GF-D8 (cell line): ENCODE measurements at places on chromosomes 6 and 20.

DNA sequence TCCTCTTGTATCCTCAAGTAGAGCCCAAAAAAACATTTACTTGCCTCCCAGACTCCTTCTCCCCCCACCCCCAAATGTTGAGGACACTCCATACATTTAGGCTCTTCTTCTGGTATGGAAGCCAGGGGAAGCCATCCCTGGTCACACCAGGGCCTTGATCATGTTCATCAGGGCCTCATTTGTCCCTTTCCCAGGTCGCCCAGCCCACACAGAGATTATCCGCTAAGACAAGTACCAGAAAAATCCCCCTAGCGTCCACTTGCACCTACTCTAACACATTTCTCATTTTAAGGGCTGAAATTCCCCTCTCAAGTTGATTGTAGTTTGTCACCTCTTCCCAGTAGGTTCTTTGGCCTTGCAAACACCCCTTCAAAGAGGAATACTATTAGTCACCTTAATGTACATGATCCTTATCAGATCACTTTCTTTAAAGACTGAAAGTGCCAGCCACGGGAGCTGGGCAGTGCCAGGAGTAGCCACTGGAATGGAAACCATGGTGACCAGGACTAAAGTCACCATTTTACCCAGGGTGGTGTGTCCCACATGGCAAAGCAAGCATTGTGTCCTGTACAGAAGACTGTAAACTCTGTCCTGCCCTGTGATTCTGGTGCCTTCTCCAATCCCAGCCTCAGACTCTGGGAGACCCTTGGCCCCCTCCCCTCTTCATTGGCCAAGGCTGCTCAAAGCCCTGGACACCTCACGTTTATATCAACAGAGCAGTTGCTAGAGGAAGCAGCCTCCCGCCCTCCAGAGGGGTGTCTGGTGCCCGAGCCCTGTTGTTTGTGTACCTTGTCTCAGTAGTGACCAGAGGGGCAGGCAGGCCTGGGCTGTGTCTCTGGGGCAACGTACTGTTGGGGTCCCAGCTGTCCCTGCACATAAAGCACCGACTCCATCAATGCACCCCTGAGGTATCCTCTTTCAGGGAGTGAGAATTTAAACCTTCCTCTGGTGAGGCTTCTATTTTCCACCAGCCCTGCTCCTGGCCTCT, 5.0 kb upstream of the APOBEC2 start:
- no peak for DNase-seq

DNA sequence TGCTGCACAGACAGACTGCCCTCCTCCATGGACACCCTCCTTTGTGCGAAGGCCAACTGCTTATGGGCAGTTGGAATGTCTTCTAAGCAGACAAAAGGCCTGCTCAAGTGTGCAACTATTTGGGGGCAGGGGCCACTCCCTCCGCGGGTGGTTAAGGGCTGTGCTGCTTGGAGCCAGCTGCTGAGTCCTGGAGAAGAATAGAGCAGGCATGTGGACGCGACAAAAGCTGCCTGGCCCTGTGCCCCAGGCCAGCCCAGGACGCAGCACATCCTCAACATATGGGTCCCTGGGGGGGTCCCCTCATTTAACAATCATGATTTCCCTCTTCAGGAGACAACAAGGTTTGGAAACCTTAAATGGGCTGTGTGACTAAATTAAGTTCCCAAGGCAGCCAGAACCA, 45.5 kb upstream of the ENTPD6 start:
- no peak for DNase-seq

DNA sequence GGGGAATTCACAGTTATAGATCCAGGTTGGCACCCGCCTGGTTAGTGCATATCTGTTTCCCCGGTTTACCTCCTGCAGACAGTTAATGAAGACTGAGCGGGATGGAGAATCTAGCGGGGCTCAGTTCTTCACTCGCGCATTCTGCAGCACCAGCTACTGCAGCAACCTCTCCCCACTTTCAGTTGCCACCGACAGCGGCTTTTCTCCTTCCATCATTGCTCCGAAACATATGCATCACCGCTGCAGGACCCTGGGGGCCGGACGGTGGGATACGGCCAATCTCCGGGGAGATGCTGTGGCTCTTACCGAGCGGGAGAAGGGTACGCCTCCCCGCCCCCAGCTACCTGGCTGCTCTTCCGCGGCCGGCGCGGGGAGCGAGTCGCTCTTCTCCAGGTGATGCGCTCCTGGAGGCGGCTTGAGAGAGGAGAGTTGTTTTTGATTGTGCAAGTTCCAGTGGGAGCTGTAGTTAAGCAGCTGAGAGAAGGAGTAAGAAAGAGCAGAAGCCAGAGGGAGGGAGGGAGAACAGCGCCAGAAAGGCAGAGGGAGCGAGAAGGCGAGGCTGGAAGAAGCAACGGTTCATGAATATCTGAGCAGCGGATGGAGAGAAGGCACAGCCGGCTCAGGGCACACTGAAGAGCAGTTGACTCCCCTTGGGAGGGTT, at the start of gene SGK1:
Gene SGK1, minus strand, starts transcription at position 642 of the 661 bp plus-strand sequence. CDS start 652 bp downstream, outside the sequence.
- DNase-seq = no peak

GRCh38 chr6:7025861-7026260, 81.9 kb upstream of the RREB1 start:
- DNase-seq = no peak

DNA sequence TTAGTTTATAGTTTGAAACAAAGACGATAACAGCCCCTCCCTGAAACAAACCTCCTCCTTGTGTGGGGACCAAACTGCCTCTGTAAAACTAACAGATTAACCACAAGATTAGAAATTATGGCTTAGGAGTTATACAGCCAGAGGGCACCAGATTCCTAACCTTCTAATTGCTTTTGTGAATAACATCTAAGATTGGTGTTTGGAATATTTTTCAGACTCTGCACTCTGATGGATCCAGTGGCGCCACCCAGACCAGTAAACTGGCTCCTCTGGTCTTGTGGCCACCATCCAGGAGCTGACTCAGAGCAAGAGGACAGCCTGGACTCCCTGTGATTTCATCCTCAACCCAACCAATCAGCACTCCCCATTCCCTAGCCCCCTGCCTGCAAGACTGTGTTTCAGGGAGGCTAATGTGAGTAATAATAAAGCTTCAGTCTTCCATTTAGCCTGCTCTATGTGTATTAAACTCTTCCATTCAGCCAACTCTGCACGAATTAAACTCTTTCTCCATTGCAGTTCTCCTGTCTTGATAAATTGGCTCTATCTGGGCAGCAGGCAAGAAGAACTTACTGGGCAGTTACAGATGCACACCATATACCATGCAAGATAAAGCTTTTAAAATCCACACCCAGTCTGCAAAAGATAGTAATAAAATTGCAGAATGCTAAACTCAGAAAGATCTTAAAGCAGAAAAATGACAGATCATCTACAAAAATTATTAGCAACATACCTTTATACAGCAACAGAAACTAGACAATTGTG, 58.5 kb upstream of the SLC22A16 start:
- DNase-seq = no peak

GRCh38 chr6:31203345-31203979, 33.0 kb upstream of the POU5F1 start:
- DNase-seq = peak; percentile 85
